ENCODE measurements at places on chromosomes 4 and X.
A peak's percentile ranks its signal among the peaks of the same experiment; 100 is the strongest.

GRCh38 chrX:24672701-24673190 lies 21.0 kb upstream of the POLA1 start:
- DNase-seq: no peak

- no peak for DNase-seq
These were observed 29.8 kb downstream of the SAGE1 start for GRCh38 chrX:135923353-135923752.

DNA sequence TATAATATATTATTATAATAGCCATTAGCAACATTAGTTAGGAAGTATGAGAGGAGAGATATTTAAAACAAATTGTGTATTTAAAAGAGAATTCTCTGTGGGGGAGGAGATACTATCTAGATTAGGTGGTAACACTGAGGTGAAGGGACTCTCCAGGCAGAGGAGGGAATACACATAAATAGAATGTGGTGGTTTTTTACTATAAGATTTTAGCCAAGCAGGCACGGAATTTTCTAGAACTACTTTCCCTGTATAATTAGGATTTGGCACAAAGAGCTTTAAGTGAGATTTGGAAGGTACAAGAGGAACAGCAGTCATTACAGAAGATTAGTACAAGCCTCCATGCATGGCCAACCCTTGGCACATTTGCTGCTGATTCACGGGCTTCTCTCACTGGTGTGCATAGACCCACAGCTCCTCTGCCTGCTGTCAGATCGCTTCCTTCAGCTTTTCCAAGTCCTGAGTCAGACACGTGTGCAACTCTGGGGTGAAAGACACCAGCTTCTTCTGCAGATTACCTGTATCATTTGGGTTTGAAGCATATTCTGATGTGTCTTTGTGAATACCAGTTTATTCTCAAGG lies 685.5 kb downstream of the KCTD8 start:
- no peak for DNase-seq

GRCh38 chr4:144754562-144755410 lies 108.8 kb downstream of the HHIP start:
- DNase-seq: no peak

DNA sequence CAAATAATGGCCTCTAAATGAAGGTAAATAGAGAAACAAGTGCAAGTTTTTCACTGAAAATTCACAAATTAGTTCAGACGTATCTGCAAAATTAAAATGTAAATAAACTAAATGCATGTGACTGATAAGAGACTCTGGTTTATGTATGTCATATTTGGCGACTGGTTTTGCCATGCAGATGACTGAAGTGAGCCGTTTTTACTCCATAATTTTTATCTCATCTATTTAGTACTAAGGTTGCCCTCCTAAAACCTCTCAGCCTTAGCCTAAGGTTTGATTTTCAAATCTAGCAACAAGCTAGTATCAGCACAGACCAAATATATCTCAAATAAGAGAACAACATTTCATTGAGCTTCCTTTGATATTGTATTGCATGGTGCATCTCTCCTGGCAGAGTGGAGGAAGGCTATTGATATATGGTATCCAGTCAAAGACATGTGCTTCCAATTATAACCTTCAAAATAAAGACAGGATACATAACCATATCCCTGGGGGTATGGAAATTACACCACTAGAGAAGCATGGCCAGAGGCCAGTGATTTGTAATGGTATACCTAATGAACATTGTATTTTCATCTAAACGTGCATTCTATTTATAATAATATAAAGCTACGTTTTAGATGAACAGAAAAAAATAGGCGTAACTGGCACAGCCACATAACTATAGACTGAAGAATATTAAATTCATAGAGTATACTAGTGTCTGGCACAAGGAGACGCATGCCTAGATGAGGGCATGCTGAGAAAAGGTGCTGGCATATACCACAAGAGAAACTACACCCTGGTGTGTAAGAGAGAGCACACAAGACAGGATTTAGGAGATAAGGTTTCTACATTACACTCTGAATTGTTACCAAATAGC lies 392.6 kb upstream of the INTU start:
- DNase-seq: no peak

GRCh38 chrX:137032341-137032694 lies 1.5 kb downstream of the GPR101 start:
- DNase-seq: no peak

- no peak for DNase-seq
These were observed 4.5 kb downstream of the GPM6A start for GRCh38 chr4:175807547-175807946.

DNA sequence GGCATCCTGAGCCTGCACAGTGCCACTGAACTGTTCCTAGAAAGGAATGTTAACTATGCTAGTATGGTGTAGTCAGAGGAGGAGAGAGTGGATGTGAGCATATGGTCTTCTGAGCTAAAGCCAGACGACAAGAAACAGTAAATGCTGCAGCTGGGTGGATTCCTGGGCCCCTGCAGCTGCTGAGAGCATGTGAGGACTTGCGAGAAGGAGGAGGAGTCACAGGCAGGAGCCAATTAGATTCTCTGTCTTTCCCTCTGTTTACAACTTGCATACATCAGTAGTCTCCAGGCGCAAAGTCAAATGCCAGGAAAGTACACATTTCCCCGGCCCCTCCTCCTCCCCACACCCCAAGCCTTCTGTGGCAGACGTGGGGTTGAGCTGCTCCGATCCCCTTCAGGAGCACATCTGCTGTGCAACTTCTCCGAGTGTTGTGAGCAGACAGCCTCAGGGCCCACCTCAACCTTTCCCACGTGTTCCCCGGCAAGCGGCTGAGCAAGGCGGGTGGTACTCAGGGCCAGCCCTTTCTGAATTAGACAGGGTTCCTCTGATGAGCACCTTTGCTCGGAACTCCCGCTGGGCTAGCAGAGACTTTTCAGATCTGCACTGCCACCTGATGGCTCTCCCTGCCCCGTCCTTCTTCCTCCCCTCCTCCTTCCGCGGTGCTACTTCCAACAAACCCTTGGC lies 108.7 kb upstream of the ATP6AP2 start:
- no peak for DNase-seq

- no peak for DNase-seq
These were observed 70.1 kb downstream of the INPP4B start for GRCh38 chr4:142776026-142776425.

- DNase-seq: peak; percentile 53
These were observed 53.5 kb downstream of the PLAC1 start for GRCh38 chrX:134604701-134605311.

DNA sequence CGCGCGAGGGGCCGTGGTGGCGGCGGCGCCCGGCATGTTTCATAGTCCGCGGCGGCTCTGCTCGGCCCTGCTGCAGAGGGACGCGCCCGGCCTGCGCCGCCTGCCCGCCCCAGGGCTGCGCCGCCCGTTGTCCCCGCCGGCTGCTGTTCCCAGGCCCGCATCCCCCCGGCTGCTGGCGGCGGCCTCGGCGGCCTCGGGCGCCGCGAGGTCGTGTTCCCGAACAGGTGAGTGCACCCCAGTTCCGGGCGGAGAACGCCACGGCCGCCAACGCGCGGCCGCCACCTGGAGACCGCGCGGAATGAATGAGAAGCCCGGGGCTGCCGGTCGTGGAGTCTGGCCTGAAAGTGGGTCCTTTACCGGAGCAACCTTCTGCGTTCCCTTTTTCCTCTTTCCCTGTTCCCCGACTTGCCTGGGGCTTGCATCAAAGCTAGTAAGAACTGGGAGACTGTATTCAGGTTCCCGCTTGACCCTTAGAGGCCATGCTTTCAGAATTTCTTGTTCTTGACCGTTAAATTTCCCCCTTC lies 429 bp downstream of the NOCT start:
- peak; percentile 39 for DNase-seq

DNA sequence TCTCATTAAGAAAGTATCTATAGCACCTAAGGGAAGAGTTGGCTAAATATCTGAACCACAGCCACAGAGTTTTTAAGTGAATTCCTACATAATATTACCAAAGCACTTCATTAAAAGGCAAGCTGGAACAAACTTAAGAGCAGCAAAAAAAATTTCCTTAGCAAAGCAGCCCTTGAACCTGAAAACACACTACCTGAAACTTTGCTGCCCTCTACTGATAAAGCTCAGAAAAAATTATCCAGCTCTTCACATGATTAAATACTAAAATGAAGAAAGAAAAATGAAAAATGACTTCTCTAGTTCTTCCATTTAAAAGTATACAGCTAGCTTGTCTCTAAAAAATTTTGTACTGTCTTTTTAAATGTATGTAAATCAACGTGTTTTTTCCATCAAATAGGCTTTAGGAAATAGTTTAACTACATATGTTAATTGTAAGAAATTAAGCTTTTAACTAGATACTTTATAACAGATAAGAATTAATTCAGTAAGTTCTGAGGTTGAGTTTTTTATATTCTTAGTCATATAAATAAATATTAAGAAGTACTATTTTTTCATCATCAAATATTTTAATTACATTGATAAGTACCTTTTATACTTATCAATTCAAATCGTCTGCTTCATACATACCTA lies 156.1 kb downstream of the STPG2 start:
- no peak for DNase-seq

DNA sequence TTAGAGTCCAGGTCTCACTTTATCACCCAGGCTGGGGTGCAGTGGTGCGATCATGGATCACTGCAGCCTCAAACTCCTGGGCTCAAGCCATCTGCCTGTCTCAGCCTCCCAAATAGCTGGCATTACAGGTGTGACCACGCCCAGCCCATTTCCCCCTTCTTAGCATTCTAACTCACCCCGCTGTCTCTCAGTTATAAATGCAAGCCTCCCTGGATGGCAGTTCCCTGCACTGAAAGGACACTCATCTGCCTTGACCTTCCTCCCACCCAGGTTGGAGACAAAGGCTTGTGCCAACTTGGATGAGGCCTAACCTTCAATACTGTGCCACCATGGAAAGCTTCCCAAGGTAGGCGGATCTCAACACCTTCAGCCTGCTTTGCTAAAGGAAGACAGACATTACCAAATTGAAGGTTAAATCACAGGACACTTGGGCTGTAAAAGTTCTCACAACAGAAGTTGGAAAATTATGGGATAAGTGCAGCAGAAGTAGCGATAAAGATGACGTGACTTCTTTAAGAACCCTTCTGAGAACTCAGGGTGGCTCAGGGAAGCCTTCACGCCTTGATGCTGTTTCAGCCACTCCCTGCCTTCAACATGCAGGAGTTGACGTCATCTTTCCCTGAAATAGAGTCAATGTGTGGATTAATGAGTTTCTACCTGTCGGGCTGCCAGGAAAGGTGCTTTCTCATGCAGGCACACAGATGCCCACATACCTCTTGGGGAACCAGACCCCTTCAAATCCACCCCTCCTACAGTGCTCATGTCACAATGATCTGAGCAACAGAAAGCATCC lies 10.6 kb upstream of the GPM6B start:
- DNase-seq: no peak

DNA sequence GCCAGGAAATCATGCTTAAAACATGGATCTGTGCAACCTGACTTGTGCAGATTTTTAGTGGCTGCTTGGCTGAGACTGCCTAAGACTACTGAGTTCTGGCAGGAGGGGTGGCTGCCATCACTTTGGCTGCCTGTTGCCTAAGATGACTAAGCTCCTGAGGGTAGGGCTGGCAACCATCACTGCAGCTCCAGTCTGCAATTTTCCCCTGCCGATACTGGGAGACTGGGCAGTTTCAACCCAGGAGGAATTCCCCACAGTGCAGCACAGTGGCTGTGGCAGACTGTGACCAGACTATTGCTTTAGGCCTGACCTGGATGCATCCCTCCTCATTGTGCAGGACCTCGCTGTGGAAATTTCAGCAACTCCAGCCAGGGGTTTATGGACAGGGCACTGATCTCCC lies 544.9 kb downstream of the ANKRD50 start:
- DNase-seq: no peak

- no peak for DNase-seq
These were observed 10.6 kb upstream of the PRDX4 start for GRCh38 chrX:23656684-23657083.

GRCh38 chrX:86149119-86149518 lies 868 bp downstream of the DACH2 start:
- DNase-seq: no peak

DNA sequence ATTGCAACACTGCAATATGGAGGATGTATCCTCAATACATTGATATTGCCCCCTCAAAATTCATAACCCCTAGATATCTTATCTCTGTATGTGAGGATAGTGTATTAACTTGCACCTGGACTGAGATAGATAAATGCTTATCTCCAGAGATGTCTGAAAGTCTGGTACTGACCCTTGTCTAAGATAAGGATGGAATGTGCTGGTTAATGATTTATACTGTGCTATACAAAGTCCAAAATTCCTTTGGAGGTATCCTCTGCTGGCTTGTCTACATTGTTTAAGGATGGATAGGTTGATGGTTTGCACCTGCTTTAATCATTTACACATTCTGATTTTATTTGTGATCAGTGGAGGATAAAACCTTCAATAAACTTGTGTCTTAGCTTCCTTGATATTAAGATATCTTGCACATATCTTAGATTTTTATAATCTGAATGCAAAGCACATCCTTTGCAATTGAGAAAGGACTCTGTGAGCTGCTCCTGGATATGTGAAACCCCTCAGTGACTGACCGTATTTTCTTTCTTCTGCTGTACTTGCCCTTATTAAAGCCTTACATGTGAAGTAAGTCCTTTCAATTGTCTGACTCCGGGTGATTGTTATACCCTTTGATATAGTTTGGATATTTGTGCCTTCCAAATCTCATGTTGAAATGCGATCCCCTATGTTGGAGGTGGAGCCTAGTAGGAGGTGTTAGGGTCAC lies 430.3 kb upstream of the MAOA start:
- DNase-seq: no peak

DNA sequence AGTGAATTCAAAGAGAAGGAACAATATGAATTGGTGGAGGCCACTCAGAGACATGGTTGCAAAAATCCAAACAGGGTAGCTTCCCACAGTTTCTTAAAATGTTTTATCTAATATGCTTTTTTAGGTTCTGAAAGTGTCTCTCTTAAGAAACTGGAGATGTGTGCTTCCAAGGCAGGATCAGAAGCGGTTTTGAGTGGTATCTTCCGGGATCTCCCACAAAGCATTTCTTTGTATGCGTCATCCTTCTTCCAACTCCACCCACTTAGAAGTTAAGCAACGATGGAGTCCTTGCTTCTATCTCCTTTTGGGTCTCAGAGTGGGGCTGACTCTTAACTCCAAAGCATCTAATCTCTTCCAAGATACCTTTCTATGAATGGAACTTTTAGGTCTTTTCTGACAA lies 196.7 kb downstream of the MID1 start:
- DNase-seq: no peak

DNA sequence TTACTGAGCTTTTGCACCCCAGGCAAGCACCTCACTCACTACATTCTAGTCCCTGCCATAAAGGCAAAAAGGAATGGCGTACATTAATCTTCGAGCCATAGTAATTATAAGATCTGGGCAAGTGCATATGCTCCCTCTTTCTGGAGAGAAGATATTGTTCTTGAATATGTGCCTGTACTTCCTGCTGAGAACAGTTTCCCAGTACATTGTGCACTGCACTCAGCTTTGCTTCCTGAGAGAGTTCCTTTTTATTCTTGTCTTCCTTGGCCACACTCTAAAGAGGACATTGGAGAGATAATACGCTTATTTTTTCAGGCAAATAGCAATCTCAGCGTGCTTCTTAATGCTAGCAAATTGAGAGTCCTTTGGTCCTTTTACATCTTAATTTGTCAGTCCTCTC lies 909.0 kb upstream of the PCDH10 start:
- DNase-seq: no peak
